ENCODE measurements at places on chromosomes 11 and 22. TPM values are rescaled to one million over a fixed set of nuclear protein-coding genes. Genes with fewer than 3 reads are reported as not detected.

TYR gene
- not detected for total RNA-seq

POU2AF1 gene
- total RNA-seq: 0.31 TPM

PHF5A gene
- total RNA-seq: 56.9 TPM

LYVE1 gene
- 0.64 TPM for total RNA-seq

OR4A16 gene
- not detected for total RNA-seq

PKDREJ gene
- total RNA-seq: not detected

C11orf86 gene
- 61.9 TPM for total RNA-seq

MS4A6E gene
- total RNA-seq: not detected

SLC35F2 gene
- 44.1 TPM for total RNA-seq

OR10A2 gene
- total RNA-seq: not detected

FOLR1 gene
- 0.24 TPM for total RNA-seq

MPPED1 gene
- total RNA-seq: not detected

TCP11L1 gene
- 24.3 TPM for total RNA-seq

ALKBH8 gene
- total RNA-seq: 7.3 TPM

ART1 gene
- not detected for total RNA-seq

BEST1 gene
- 5.6 TPM for total RNA-seq

ZNF195 gene
- total RNA-seq: 17.0 TPM

HNRNPUL2 gene
- total RNA-seq: 43.3 TPM

FERMT3 gene
- total RNA-seq: 0.82 TPM

P4HA3 gene
- total RNA-seq: 47.6 TPM
